ENCODE measurements at places on chromosomes 11 and 22. TPM values are rescaled to one million over a fixed set of nuclear protein-coding genes. Genes with fewer than 3 reads are reported as not detected.

- H3K27ac ChIP-seq: no peak overlapping the region
- no peaks in the 10 kb centered on the region for H3K36me3 ChIP-seq
- no peaks in the 10 kb centered on the region for H3K4me1 ChIP-seq
- no peak for DNase-seq
- H3K4me3 ChIP-seq: no peak overlapping the region
- H3K27me3 ChIP-seq: no peaks in the 10 kb centered on the region
Measured at GRCh38 chr11:28581286-28582242, 473.4 kb downstream of the METTL15 start.

DNA sequence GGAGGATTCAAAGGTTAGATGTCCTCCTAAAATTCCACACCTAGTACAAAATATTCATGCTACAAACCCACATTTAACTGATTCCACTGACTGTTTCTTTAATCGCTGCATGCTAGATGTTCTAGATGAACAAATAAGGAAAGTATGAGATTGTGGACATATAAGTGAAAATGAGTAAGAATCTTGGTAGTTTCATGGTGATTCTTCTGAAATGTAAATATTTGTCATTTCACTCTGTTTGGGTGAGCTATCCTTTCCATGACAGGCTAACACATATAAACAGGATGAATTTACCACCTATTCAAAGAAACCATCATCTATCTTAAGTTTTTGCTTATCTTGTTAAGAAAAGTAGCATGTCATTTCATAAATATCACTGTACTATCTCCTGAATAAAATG is 14.8 kb downstream of the OR5B3 start:
- H3K27ac ChIP-seq: no peak overlapping the region
- H3K36me3 ChIP-seq: no peaks in the 10 kb centered on the region
- no peak overlapping the region for H3K4me3 ChIP-seq
- H3K4me1 ChIP-seq: peaks cover 9% of the 10 kb centered on the region
- no peak for DNase-seq
- no peaks in the 10 kb centered on the region for H3K27me3 ChIP-seq

DNA sequence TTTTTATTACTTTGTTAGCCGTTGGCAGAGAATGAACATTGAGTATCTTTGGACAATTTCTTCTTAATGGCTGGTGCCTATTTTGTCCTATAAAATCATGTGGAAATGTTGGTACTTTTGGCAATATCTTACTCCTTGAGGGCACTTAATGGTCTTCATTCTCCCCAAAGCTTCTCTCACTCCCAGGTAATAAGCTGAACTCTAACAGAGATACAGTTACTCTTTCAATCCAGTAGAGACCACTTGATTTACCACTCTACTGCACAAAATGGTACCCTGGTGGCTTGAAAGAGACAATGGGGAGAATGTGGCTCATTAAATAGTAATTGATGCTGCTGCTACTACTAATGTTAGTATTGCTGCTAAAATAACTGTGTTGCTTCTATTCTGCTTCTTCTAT is 53.0 kb downstream of the MAML2 start:
- no peak overlapping the region for H3K4me3 ChIP-seq
- H3K36me3 ChIP-seq: no peaks in the 10 kb centered on the region
- DNase-seq: no peak
- no peak overlapping the region for H3K27ac ChIP-seq
- no peaks in the 10 kb centered on the region for H3K27me3 ChIP-seq

Gene TYR
- not detected for total RNA-seq

DNA sequence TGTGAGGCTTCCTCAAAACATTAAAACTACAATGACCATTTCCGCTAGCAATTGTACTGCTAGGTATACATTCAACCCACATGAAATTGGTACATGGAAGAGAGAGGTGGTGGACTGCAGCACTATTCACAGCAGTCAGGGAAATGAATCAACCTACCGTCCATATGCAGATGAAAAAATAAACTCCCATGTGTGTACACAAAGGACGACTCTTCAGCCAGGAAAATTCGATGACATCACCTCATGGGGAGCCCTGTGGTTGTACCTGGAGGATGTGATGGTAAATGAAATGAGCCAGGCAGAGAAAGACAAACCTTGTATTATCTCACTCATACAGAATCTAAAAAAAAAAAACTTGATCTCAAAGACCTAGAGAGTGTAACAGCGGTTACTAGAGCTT is 23.3 kb downstream of the RFPL3 start:
- H3K4me1 ChIP-seq: no peaks in the 10 kb centered on the region
- H3K36me3 ChIP-seq: peaks cover 4% of the 10 kb centered on the region
- DNase-seq: no peak
- no peak overlapping the region for H3K27ac ChIP-seq
- H3K27me3 ChIP-seq: no peaks in the 10 kb centered on the region
- H3K4me3 ChIP-seq: no peak overlapping the region

GRCh38 chr11:68381716-68382115 is 69.3 kb downstream of the LRP5 start:
- peak overlapping the region; percentile 30 for H3K4me3 ChIP-seq
- H3K27me3 ChIP-seq: no peaks in the 10 kb centered on the region
- H3K36me3 ChIP-seq: peaks cover 8% of the 10 kb centered on the region
- peak overlapping the region; percentile 77 for H3K27ac ChIP-seq
- no peak for DNase-seq
- peaks cover 49% of the 10 kb centered on the region for H3K4me1 ChIP-seq

Gene FAM83F
- total RNA-seq: 3.9 TPM

Gene DNAL4
- 10.8 TPM for total RNA-seq

DNA sequence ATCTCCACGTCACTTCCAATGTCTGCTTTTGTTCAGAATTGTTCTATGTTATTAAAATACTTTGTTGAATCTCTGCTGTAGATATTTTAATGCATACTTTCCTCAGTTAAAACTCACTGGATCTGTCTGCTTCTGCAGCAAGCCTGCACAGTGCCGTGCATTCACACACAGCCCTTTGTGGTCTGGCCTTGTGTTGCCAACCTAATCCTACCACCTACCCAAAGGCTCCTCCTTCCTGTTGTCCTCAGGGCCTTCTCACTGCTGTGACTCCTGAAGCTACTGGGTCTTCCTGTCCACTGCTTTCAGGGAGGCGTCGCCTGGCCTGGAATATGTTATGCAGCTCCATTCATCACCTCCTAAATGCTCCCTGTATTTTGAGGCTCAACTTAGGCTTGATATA is 67.0 kb downstream of the PPP6R3 start:
- DNase-seq: no peak
- H3K27me3 ChIP-seq: no peaks in the 10 kb centered on the region
- H3K4me3 ChIP-seq: no peak overlapping the region
- no peaks in the 10 kb centered on the region for H3K36me3 ChIP-seq
- H3K27ac ChIP-seq: no peak overlapping the region

DNA sequence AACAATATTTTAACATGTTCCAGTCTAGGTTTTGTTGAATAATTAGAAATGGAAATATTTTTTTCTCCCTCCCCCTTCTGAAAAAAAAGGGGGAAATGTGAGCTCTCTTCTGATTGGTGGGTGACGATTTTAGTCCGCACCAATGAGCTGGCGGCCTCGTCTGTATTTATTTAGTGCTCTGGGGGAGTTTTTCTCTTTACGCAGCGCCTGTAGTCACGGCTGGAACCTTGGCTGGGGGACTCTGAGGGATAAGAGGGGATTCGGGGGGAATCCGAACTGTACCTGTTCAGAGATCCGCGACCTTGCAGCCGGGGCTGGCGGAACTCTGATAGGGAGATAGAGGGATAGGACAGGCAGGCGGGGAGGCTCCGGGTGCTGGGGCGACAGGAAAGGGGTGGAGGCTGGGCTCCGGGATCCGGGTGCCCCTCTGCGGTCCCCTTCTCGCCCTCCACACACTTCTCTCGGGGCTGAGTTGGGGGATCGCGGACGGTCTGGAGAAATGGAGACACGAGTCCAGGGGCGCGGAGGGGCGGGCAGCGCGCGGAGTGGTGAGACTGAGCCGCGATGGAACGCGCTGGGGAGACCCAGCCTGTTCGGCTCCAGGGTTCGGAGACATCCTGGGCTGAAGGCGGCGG is 99.7 kb upstream of the HSD17B12 start:
- H3K36me3 ChIP-seq: no peaks in the 10 kb centered on the region
- H3K4me3 ChIP-seq: peak overlapping the region; percentile 32
- H3K4me1 ChIP-seq: peaks cover 68% of the 10 kb centered on the region
- no peak overlapping the region for H3K27ac ChIP-seq
- H3K27me3 ChIP-seq: peaks cover 100% of the 10 kb centered on the region
- no peak for DNase-seq

GRCh38 chr11:73451896-73452295 is 75.7 kb downstream of the RELT start:
- no peak for DNase-seq
- H3K4me1 ChIP-seq: no peaks in the 10 kb centered on the region
- H3K27ac ChIP-seq: no peak overlapping the region
- no peaks in the 10 kb centered on the region for H3K36me3 ChIP-seq
- H3K27me3 ChIP-seq: no peaks in the 10 kb centered on the region

Gene IGLL5
- 0.71 TPM for total RNA-seq

- no peak overlapping the region for H3K4me3 ChIP-seq
- H3K36me3 ChIP-seq: no peaks in the 10 kb centered on the region
- DNase-seq: no peak
- no peak overlapping the region for H3K27ac ChIP-seq
- H3K4me1 ChIP-seq: peaks cover 9% of the 10 kb centered on the region
Measured at GRCh38 chr22:31938296-31938695, 6.0 kb upstream of the YWHAH start.

Gene GNAZ
- total RNA-seq: 4.2 TPM

- no peaks in the 10 kb centered on the region for H3K4me1 ChIP-seq
- no peaks in the 10 kb centered on the region for H3K36me3 ChIP-seq
- H3K4me3 ChIP-seq: no peak overlapping the region
- no peak for DNase-seq
Measured at GRCh38 chr11:79160791-79161403, 279.9 kb downstream of the TENM4 start.

All from heart right ventricle (tissue), 16 donors.